Fibroblast of villous mesenchyme (primary cell): ENCODE measurements at places on chromosomes 13 and 19.
A peak's percentile ranks its signal among the peaks of the same experiment; 100 is the strongest.

GRCh38 chr19:47697863-47698609 is 15.2 kb upstream of the EHD2 start:
- peak; percentile 84 for DNase-seq

DNA sequence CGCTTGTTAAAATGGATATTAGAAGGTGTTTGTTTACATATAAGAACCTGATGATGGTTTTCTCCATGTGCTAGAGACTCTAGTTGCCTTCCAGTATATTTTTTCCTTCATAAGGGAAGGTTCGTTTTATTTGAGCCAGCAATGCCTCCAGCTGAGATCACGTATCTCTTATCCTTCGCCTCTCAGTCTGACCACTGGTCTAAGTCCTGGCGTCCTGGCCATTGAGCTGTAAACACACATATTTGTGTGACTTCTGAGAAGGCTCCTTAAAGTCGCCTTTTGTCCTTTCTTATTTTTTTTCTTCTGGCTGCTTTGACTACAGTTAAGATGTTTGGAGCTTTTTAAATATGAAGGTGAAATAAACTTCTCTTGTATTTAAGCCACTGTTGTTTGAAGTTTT is 23.7 kb upstream of the GPR183 start:
- DNase-seq, result no peak

GRCh38 chr13:23613596-23613995 is 43.4 kb downstream of the TNFRSF19 start:
- no peak for DNase-seq

DNA sequence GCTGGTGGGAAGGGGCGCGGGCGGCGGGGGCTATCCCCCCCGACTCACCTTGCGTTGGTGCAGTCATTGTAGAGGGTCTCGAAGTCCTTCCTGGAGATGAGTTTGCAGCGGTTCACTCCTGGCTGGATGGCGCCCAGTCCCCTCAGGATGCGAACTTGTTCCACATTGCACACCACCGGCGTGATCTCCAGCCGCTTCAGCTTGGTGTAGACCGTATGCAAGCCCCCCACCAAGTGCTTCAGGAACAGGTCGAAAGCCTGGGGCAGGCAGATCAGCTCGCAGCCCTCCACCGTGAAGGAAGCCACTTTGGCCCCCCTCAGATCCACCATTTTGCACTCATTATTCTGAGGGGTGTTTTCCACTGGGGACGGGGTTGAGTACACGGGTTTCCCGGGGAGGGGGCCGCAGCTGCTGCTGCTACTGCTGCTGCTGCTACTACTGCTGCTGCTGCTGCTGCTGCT is 1.1 kb downstream of the DACH1 start:
- DNase-seq, result peak; percentile 25

DNA sequence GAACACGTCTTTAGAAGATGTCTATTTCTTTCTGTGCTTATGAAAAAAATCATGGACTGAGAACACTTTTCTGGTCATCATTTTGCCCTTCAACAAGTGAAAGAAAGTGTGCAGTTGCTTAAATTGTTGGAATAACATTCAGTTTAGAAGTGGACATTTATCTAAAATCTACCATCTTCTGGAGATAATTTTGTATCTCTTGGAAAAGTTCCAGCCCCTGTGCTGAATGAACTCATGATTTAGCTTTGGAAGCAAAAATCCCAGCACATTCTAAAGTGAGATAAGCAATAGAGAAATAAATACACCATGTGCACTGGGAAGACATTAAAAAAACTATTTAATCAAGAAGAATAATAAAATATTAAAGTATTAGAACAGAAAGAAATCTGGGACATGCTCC is 1420.8 kb upstream of the SLC10A2 start:
- DNase-seq, result no peak

GRCh38 chr13:37954191-37954590 is 84.6 kb upstream of the TRPC4 start:
- DNase-seq, result no peak

DNA sequence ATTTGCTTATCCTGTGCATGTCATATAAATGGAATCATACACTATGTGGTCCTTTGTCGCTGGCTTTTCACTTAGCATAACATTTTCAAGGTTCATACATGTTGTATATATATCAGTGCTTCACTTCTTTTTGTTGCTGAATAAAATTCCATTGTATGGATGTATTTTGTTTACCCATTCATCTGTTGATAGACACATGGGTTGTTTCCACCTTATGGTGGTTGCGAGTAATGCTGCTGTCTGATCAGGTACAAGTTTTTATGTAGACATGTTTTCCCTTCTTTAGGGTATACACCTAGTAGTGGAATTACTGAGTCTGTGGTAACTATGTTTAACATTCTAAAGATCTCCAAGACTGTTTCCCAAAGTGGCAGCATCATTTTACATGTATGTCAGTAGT is 102.5 kb downstream of the RNF17 start:
- DNase-seq, result no peak

DNA sequence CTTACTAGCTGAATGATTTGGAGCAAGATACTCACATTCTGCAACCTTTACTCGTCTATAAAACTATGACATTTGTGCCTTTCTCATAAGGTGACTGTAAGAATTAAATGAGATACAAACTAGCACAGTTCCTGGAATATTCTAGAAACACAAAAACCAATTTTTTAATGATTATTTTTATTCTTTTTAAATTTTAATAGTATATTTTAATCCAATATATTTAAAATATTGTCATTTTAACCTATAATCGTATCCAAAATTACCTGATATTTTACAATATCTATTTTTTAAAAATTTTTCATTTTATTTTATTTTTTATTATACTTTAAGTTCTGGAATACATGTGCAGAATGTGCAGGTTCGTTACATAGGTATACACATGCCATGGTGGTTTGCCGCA is 238.1 kb downstream of the OLFM4 start:
- no peak for DNase-seq

- peak; percentile 48 for DNase-seq
Observed at GRCh38 chr19:48102870-48103751, 7.5 kb downstream of the PLA2G4C start.

DNA sequence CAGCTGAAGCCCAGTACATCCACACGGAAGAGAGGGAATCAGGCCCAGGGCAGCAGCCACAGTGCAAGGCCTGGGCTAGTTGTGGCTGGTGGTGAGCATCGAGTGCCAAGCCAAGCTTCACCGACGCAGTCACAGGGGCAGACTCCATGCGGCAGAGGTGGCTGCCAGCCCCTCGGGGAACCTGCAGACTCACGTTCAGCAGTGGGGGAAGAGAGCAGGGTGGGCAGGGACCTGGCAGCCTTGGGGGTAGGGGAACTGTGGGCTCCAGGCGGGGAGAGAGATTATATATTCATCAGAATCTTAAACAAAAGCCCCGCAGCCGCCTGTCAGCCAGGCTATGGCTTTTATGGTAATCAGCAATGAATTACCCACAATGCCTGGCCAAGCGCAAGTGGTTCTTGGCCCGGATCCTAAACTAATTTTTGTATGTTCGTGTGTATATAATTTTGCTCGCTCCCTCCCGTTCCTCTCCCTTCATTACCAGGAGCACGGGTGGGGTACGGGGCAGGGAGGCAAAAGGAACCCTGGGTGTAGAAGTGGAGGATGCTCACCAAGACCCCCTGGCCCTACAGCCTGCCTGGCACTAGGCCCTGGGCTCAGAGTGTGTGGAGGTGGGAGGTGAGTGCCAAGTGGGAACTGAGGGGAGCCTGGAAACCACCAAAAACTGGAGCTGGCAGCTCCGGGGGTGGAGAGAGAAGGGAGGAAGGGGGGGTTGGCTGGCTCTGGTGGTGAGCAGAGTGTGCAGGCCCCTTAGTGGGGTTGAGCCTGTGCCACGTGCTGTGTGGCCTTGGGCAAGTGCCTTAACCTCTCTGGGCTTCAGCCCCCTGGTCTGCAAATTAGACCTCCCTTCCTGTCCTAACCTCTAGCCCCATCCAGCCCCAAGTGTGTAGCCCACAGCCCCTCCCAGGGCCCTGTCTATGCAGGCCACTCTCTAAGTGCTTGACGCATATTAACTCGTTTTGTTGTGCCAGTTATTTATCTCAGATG is 31.9 kb downstream of the PTPRS start:
- peak; percentile 40 for DNase-seq

GRCh38 chr13:28754698-28755545 is 36.2 kb upstream of the SLC46A3 start:
- peak; percentile 40 for DNase-seq

DNA sequence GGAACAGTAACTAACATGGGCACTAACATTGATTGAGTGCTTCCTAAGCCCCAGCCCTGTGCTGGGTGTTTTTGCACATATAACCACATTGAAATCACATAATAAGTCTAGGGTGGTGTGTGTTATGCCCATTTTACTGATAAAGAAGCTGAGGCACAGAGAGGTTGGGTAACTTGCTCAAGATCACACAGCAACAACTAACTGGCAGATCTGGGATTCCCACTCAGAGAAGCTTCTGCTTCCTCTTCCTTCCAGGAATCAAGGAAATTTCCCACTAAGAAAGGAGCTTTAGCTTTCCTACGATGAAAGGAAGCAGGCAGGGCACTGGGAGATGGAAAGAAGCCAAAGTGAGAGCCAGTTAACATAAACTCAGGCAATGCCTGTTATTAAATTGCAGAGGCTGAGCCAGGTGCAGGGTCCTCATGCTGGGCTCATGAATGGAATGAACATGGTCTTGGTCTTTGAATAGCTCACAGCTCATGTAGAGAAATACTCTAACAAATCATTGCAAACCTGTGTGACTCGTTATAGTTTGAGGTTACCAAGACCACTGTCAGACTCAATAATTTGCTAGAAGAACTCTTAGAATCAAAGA is 10.1 kb downstream of the SSC5D start:
- DNase-seq, result no peak

GRCh38 chr19:48862827-48863226 is 5.6 kb downstream of the PLEKHA4 start:
- no peak for DNase-seq

- DNase-seq, result no peak
Observed at GRCh38 chr13:73610799-73611592, 523.2 kb downstream of the KLF12 start.

DNA sequence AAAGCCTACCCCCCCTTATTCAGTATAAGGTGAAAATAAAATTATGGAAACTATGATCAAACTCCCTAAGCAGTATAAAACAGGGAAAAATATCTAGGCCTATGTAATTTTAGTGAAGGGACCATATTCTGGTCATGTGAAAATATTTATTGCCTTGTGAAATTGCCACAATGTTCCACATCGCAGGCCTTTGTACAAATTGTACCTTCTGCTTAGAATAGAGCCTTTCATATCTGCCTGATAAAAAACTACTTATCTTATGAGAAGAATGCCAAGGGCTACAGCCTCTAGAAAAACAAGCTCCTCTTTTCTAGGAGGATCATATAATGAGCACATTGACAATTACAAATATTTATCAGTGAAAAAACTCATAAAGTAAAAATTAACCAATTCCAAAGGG is 1280.0 kb downstream of the EFNB2 start:
- DNase-seq, result no peak

DNA sequence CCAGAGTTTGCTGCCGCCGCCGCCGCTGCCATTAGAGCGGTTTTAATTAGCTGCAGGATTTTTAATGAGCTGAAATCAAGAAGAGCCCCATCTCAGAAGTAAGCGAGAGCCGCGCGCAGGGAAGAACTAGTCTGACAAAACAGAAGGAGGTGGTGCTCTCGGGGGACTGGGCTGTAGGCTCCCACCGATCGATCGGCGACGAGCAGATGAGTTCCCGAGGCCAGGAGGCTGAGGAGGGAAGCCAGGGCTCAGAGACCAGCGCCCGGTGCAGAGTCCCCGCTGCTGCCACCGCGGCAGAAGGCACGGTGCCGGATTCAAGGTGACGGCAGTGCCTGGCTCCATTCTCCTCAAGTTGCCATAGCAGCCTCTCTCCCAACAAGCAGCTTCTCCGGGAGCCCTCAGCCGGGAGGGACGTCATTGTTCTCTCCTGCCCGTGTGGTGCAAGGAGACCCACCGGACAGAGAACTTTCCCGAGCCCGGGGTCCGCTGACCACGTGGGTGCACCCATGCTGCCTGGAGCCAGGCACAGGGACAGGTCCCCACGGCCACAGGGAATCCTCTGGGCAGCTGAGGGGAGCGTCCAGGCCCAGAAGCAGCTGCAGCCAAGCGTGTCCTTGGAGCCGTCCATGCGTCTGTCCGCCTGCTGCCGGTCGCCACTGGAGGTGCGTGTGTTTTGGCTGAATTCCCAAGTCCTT is 62.9 kb downstream of the CHST8 start:
- DNase-seq, result no peak

DNA sequence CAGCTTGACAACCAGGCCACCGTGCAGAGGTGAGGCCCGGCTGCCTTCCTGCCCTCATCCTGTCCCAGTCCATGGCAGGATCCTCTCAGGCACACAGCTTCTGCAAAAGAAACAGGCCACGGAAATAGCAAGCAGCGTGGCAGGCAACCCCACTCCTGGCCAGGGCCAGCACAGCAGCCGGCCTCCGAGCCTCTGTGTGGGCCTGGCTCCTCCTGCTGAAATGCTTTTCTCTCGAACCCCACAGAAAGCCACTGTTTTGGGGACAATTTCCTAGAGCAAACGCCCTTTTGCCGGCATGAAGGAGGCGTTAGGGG is 39.5 kb upstream of the F7 start:
- no peak for DNase-seq

DNA sequence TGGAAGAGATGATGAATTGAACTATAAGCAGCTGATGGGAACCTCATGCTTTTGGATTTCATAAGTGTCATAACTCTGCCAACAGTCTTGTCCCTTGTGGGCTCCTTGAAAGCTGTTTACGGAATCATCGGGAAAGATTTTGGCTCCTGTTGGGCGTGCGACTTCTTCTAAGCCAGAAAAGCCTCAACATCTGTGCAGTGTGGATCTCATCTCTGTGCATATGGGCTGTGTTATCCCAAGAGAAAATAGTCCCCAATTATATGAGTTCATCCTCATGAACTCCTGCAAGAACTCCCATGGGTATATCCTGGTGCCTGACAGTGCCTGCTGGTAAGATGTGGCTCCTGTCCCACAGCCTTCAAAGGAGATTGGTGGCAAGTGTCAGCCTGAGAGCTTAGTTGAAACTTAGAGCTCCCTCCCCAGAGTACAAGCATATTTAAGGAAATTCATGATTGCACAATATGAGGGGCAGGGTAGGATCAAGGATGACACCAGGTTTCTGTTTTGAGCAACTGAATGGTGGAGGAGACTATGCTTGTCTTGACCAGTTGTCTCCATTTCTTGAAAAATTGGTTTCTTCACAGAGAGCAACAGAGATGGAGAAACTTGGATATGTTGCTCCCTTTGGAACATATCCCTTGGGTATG is 243.5 kb downstream of the ITGBL1 start:
- no peak for DNase-seq

- peak; percentile 63 for DNase-seq
Observed at GRCh38 chr19:4732680-4733114, 9.1 kb upstream of the DPP9 start.
